ENCODE measurements at places on chromosomes 4 and X.

DNA sequence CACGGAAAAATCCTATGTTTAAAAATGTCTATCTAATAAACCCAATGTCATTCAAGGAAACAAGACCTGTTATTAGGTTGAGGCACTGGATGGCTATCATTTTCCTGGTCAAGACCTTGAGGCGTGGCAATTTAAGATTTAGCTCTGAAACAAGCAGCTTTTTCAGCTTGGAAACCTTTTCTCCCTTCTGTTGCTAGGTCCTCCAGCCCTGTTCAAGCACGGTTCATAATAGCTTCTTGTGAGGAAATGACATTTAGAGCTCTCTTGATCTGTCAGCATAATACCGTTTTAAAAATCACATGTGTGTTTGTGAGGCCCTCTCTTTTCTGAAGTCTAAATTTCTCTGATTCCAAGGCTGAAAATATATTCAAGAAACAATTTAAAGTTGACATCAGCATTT lies 133.6 kb upstream of the GRPR start:
- no peak for DNase-seq

DNA sequence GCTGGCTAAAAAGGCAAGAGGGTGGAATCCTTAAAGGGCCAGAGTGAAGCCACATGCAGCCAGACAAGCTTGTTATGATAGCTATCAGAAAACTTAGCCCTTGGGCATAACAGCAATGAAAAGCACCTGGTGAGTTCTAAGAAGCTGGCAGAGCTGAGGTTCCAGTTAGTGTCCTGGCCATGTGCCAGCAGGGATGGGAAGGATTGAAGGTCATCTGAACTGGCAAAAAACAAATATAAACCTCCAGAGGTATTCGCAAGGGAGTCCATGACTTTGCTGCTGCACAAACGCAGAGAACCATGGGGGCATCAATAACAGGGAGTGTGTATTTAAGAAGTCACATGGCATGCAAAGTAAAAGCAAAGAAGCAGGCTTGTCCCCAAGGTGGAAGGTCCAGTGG lies 208.9 kb downstream of the FAM47A start:
- DNase-seq = no peak

GRCh38 chr4:56040842-56041241 lies 92.1 kb downstream of the CEP135 start:
- no peak for DNase-seq

- DNase-seq = no peak
These were observed 119.7 kb downstream of the AASDH start for GRCh38 chr4:56267558-56267957.

DNA sequence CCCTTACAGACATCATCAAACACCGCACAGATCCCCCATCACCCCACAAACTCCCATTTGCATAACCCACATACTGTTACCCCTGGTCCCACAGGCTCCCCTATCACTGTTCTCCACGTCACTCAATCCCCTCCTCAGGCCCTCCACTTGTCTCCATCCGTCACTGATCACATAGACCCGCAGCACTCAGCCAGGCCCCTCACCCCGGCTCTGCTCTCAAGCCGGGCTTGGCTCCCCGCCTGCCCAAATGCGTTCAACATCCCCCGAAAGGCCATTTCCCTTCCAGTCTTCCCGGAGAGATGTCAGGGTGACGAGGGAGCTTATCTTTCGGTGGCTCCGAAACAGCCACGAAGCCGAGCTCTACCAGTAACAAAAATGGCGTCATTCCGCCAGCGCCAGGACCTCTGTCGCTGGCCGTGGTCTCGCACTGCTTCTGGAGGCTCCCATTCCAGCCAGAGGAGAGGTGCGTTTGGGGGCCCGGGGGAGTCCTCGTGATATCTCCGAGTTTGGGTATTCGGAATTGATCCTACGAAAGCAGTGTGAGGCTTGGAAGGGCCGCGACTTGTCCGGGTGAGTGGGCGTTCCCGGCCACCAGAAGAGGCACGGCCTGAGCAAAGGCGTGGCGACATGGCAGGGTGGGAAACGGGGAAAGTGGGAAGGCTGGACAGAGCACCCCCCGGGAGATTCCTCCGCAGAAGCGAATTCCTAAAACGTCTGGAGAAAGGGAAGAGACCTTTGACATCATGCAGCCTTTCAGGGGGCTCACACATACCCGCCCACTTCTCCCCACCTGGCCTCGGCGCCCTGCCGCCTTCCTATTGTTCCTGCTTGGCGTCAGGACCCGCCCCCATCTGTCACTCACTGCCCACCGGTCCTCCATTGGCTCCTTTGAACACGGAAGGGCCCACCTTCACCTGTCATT lies at the start of gene ZNF630:
TSS of gene ZNF630 (minus strand) at position 577 of the 922 bp plus-strand sequence. CDS start 4,754 bp downstream, outside the sequence.
- DNase-seq = peak; percentile 61

- no peak for DNase-seq
These were observed 18.8 kb upstream of the SMIM14 start for GRCh38 chr4:39657465-39657864.

DNA sequence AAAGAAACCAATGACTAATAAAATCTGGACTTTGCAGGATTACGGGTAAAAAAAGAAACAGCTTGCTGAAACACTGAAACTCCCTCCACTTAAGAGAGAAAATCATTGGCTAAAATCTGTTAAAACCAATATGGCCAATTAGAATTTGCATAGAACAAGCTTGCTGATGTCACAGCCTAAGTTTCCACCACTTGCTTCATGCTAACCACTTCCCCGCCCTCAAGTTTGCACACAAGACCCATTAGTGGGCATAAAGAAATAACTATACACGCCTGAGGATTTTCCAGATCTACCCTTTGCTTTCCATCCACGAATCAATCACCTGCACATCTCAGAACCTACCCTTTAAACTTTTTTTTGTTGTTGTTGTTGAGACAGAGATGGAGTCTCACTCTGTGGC lies 42.7 kb upstream of the PHEX start:
- no peak for DNase-seq

- DNase-seq = no peak
These were observed 5.6 kb downstream of the SDAD1 start for GRCh38 chr4:75985116-75985515.

GRCh38 chr4:16443504-16444088 lies 217.3 kb upstream of the TAPT1 start:
- DNase-seq = no peak

DNA sequence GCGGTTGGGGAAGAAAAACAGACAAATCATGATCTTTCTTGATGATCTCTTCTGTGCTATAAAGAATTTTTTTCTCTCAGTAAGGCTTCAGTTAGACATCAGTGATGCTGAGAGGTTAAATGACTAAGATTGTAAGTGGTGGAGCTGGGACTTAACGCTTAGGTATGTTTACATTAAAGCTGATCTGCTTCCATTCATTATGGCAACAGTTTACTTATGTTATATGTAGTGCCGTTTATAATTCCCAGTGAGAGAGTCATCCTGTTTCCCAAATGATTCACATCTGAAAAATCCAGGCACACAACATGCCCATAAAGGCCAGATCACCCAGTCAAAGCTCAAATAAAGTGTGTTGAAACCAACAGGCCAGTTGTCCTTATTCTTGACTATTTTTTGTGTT lies 50.1 kb downstream of the CENPVL3 start:
- DNase-seq = no peak

DNA sequence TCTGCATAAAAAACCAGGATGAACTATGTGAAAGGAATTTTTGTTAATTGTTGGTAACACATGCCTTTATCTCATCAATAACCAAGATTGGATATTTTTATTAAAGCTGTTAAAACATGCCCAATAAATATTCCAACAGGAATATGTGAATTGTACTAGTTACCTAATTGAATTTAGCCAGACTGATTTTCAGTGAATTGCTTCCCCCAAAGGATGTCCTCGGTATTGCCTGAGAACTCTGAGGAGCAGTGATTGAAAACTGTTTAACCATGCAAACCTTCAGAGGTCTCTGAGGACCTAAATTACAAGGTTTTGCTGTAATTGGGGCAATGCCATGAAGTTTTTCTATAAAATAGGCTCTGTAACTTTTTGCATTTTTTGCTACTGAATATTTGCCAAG lies 66.6 kb downstream of the BLTP1 start:
- DNase-seq = no peak

GRCh38 chr4:74858921-74859562 lies 64.7 kb upstream of the BTC start:
- no peak for DNase-seq

GRCh38 chr4:27428661-27429060 lies 568.0 kb downstream of the STIM2 start:
- DNase-seq = no peak

DNA sequence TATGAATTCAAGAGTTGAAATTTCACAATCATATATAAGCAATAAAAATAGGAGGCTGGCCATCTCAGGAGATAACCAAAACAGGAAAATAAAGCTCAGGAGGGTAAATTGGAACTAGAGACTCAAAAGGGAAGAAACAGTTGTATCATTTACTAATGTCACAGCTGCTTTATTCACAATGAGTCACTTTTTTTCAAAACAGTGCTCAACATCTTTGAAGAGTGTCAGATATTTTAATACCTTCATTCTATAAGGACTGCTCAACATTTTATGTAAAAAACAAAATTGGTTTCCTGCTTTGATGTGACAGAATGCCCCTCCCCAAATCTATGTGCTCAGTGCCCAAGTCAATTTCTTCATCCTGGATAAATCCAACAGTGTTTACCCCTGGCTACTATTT lies 97.7 kb downstream of the DDX60 start:
- no peak for DNase-seq

GRCh38 chr4:42510225-42510624 lies 112.9 kb downstream of the SHISA3 start:
- no peak for DNase-seq

GRCh38 chrX:4570151-4570550 lies 856.7 kb upstream of the PRKX start:
- no peak for DNase-seq

DNA sequence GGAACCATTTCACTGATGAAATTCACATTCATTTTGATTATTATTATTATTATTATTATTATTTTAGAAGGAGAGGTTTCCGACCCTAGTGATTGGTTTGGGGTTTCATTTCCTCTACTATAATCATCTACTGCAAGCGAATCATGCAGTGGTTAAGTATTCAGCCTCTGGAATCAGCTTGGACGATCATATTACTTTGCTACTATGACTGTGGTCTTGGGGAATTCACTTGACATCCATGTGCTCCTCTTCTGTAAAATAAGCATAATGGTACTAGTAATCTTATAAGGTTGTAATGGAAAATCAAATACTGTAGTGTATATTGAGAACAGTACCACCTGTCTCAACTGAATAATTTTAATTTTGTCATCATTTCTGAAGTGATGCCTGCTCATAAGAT lies 132.1 kb upstream of the SLC4A4 start:
- DNase-seq = no peak

- DNase-seq = no peak
These were observed 84.3 kb downstream of the NBDY start for GRCh38 chrX:56813318-56813837.

GRCh38 chrX:132270699-132271098 lies 51.5 kb upstream of the RAP2C start:
- DNase-seq = no peak

- DNase-seq = no peak
These were observed 567.7 kb downstream of the KCNIP4 start for GRCh38 chr4:21380861-21381260.

DNA sequence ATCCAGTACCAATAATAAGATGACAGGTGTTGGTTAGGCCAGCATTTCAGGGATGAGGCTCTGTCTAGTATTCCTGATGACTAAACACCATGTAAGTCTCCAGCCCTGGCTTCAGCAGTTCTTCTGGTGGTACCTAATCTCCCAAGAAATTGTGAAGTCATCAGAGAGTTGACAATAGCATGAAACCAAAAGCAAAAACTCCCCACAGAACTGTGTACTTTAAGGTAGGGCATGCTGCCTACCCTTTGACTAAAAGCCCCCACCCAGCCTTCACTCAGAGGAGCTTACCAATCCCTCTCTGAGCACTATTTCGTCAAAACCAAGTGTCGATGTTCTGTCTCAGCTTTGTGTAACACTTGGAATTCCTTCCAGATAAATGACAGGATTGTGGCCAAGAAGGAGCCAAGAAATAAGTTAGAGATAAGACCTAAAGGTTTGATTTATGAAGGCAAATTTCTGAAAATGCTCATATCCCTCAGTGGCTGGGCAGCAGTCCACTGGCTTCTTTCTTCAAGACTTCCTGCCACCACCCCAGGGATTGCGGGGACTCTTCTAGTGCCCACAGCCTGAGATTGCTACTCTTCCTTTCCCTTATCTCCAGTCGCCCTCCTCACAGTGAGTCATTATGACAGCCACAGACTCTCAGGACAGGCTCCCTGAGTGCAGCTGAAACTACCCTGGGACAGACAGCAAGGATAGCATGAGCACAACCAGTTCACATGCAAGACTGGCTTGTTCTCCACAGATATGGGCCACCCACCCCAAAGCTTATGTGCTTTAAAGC lies 67.3 kb upstream of the LHFPL1 start:
- no peak for DNase-seq

- DNase-seq = no peak
These were observed 2.8 kb downstream of the CLCN5 start for GRCh38 chrX:49925176-49925575.

DNA sequence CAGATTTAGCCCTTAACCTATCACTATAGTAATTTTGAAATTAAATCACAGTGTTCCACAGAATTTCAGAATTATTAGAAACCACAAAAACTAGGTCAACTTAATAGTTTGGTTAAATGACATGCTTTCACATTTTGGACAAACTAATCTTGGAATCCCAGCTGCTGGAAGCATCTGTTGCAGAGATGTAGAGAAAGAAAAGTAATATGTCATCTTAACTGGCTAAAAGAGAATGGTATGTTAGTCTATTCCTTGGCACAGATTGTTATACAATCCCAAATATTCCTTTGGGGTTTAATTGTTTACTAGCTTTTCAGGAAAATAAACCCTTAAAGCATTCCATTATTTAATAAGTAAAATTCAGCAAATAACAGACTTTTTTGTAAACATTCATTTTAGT lies 519.9 kb downstream of the IL15 start:
- no peak for DNase-seq

- DNase-seq = no peak
These were observed 916.0 kb downstream of the FSTL5 start for GRCh38 chr4:161247831-161248230.

DNA sequence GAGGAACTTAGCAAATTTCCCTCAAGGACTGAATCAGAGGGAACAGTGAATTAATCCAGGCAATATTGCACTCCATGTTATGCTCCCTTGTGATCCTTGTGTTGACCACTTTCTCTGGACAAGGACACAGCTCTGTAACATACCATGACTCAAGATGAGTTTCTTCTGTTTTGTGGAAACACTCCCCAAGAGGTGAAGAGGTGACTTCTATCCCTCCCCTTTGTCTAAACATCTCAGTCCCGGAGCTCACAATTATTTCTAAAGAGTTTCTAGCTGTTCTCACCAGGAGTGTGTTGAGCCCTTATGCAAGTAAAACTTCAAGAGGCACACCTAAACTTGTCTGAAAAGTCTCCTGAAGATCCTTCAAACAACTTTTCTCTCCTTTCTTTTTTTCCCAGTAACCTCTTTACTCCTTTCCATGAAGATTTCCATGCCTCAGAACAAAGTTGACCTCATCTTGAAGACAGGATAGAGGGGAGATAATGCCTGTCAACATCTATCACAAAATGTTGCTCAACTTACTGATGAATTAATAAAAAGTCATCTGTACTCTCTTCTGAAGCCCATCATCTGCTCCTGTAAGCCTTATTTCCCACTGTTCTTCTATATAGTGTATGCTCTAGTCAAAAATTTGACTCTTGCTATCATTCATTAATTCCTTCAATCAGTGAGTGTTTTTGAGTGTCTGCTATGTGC lies 429.1 kb downstream of the SPRY1 start:
- no peak for DNase-seq

Measured in cerebellar nuclear complex (tissue), 1 donor.